Activated T-cell treated with anti-CD3 and anti-CD28 coated beads, Interleukin-2, amount 50 U/mL, for 72 hours (primary cell): ENCODE measurements at places on chromosomes 5 and 9.

DNA sequence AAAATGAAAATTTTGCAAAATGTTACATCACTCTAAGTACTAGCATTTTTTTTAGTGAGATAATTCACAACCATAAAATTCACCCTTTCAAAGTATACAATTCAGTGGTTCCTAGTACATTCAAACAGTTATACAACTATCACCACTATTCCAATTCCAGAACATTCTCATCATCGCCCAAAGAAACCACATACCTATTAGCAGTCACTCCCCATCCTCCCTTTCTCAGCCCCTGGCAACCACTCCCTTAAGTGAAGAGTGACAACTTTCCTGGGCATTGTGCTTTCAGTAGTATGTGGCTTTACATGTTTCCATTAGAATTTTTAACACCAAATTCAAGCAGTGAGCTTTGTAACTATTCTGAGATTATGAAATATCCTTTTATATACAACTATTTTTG lies 81.4 kb downstream of the RASEF start:
- no peak for DNase-seq

DNA sequence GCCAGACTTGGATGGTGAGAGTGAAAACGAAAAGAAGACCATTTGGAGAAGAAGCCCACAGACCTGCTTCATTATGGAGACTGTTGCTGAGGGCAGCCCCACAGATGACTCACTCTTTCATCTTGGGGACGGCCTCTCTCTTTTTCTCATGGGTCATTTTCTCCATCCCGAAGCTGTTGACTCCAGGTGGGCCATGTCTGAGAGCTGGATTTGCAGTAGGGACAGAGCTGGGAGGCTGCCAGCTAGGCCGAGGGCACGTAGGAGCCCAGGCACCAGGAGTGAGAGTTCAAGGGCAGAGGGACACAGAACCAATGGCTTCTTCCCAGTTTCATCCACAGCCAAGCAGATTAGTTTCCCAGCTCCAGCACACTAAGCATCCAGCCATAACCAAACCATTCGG lies 92.4 kb downstream of the S1PR3 start:
- DNase-seq: no peak

GRCh38 chr9:99433555-99433954 lies 211.5 kb downstream of the SEC61B start:
- DNase-seq: peak; percentile 73

DNA sequence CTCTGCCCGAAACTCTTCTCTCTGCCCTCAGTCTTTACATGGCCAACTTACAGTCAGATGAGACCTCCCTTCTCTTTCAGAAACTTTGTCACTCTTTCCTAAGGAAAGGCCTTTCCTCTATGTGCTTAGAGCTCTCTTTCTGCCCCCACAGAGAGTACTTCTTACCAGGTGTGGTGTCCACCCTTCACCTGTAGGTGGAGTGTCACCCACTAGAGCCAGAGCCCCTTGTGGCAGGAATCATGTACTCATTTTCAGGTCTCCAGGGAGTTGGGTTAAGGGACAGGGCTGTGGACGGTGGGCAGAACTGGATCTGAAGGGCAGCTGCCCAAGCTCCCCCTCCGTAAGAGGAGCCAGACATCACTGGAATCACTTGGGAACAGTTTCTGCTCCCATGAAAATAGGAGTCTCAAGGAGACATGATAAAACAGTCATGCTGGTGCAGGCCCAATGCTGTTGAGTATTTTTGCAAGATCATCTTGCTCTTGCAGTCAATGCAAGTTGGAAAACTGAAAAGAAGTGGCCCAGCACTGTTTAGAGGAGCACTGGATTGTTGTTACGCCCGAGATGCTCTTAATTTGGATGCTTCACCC lies 436.7 kb downstream of the ZSWIM6 start:
- peak; percentile 14 for DNase-seq

DNA sequence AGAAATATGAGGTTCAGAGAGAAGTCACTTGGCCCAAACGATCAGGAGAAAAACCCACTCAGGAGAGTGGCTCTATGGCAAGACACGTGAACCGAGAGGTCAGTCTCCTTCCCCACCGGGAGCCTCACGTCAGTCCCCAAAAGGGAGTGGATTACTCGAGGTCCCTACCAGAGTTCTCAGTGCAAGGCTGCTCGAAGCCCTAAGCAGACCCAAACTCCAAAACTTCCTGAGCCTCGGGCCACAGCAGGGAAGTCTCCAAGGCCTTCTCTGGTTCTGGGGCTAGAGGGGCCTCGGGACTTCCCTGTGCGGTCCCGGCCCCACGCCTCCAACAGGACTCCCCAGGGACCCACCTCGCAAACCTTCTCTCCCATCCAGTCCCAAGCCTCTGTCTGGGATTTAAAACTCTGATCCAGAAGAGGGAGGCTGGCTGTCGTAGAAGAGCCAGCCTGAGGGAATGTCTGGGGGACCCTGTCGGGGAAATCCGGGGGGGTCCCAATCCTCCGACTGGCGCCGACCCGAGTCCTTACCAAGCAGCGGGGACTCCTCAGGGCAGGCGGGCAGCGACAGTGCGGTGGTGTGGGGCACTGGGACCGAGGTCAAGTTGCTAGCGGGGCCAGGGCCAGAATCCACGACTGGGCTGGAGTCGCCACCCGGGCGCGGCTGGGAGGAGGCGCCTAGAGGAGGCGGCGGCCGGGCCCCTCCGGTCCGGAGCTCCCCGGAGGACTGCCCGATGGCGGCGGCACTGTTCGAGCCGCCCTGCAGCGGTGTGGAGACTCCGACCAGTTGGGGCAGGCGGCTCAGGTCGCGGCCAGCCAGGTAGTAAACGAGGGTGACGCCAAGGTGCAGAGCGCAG lies 679 bp downstream of the B4GALT1 start:
- DNase-seq: no peak

- no peak for DNase-seq
Measured at GRCh38 chr5:155929112-155929511, 397.9 kb upstream of the SGCD start.

DNA sequence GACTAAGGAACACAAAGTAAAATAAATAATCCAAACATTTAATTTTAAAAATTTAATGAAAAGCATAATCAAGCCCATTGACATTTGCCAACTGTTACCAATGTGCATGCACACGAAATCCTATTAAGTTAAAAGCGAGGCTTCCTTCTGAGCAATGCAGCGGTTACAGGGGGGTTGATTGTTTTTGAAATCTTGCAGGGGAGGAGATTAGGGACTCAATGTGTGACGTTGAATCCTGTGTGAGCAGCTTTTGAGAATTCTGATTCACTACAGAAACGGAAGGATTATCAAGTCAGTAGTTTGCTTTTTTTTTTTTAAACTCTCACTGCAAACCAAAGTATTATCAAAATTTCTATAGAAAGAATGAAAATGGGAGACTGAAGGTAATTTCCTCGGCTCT lies 109.5 kb downstream of the PRKACG start:
- DNase-seq: no peak

DNA sequence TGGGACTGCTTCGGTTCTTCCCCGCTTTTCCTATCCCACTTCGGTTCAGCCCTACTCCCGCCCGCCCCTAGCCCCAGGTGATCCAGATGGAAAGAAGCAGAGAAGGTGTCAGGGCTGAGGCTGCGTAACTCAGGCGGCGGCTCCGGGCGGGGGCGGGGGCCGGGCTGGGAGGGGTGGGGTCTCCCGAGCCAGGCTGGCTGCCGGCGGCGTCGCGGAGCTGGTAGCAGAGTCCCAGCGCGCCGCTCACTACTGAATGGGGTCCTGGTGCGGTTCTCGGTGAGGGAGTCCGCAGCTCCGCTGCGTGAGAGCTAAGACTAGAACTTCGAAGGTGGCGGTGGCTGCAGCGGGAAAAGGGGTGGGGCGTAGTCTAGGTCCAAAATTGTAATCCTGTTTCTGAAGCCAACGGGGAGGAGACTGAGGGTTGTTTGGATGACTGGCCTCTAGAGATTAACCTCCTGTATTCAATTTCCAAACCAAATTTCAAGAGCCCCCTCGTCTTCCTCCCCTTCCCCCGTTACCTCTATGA lies 1.4 kb downstream of the PRR16 start:
- peak; percentile 1 for DNase-seq

DNA sequence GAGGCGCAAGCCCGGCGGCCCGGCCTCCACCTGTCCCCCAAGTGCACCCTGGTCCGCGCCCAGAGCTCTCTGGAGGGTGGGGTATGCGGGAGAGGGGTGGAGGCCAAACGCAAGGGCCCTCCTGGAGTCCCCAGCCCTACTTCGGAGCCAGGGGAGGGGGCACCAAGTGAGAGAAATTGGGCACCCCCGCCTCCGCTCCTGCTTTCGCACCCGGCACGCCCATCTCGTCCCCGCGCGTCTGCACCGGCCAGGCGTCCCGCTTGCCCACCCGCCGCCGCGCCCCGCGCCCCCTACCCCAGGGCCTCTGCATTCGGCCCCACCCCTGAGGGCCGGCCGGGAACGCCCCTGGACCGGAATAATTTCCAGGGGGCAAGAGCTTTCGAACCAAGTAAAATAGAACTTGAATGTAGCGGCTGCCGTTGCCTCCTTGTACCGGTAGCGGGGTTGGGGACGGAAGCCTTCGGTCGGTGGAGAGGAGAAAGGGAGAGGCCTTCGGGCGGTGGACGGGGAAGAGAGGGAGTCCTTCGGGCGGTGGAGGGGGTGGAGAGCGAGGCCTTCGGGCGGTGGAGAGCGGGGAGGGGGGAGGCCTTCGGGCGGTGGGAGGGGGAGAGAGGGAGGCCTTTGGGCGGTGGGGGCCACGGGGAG lies 694 bp upstream of the PHPT1 start:
- peak; percentile 65 for DNase-seq

DNA sequence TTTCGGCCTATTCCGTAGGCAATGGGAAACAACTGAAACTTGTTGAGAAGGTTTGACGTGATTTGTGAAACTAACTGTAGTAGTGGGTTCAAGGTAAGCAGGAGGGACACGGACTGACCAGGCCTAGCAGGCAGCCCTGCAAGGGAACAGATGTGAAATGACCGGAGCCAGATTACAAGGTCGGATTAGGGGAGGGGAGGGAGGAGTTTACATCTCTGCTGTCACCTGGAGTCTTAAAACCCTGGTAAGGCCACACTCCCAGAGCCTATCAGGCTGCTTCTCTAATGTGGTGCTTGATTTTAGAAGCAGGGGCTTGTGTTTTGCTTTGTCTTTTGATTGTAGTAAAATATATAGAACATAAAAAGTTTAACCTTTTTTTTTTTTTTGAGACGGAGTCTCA lies 3.5 kb upstream of the SPTAN1 start:
- no peak for DNase-seq

GRCh38 chr5:32785611-32786254 lies 74.6 kb downstream of the NPR3 start:
- DNase-seq: no peak

DNA sequence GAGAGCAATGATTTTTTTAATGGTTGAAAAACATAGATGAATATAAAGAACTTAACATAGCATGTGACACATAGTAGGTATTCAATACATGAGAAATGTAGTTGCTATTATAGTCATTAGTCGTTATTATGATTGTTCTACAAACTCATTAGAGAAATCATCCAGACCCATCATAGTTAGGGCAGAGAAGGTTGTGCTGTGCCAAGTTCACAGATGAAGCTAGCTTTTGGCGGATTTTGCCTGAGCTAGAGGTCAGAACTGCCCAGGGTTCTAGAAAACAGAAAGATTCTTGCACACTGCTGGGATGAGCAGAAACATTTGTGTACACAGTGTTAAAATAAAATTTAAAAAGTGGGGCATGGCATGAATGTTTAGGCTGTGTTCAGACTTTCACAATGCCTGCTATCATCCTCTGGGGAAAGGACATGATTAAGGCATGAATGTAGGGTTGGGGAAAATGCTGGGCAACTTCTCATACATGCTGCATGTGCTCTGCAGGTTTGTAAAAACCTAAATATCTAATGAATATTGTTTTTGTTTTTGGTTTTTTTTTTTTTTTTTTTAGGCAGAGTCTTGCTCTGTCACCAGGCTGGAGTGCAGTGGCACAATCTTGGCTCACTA lies 33.3 kb upstream of the RAD23B start:
- DNase-seq: no peak

GRCh38 chr5:157867751-157868387 lies 8.9 kb upstream of the CLINT1 start:
- DNase-seq: no peak

- peak; percentile 35 for DNase-seq
Measured at GRCh38 chr5:157351802-157352092, 85.8 kb downstream of the CYFIP2 start.

DNA sequence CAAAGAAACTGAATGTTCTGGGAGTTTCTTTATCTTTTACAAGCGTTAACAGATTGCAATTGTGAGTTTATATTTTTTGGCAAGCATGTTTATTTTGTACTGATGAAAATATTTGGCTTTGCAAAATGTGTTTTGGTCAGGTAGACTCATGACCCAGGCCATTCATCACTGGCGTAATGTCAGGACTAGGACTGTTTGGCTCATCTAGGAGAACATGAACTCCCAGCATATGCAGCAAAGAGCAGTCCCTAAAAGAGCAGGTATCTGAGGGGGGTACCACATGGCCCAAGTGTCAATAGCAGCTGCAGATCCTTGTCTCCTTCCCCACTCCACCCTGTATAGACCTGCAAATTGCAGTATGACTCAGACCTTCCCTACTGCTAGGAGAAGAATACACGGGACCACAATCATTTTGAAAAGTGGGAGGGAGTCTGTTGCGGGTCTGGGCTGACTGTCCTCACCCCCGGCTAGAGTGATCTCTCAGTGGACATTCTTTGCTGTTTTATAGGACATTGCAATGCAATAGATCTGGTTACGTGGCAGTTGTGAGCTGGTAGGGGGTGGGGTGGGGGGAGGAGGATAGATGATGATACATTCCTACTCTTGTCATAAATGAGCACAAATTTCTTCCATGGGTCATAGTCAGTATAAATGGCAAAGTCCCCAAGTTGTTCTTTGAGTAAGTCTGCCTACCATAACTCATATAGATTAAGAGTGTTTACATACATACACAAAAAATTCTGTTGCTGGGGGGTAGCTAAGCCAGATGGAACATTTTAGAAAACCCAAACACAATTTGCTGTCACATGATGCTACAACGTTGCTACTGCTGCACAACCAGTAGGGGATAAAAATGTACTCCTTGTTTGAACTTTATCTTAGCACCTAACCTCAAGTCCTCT lies 20.8 kb upstream of the SNCAIP start:
- no peak for DNase-seq

DNA sequence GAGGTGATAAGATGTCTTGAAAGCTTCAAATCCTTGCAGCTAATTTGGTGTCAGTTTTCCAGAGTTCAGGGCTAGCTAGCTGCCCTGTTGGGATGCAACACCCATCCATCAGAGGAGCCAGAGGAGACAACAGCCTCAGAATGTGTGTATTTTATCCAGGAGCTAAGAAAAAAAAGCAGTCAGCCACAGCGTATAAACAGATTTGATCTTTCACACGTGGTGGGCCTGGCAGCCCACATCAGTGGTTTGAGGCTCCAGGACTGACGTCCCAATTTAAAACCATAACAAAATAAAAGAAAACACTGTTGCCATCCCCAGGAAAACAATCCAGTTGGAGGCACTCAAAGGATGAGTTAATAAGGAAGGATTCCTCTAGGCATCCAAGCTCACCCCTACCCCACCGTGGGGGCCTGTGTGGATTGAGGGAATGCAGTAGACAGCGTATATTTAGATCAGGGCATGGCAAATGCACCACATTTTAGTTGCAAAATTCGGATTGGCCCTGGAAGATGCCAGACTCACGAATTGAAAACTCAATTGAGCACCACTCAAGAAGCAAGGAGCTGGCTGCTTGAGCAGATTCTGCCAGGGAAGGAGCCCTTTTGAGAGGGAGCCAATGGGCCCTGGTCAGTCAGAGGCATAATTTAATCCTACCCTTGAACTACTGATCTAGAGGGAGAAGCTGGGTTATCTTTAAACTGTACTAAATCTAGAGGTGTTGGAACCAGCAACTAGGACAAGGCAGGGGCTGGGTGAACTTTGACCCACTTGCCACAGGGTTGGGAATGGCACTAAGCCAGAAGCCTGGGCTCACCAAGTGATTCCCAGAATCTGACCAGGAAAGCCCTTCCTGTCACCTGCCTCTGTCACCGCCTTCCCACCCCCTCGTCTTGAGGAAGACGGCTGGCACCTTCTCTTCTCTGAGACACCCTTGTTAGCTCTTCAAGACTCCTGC lies 17.5 kb downstream of the ADRA1B start:
- DNase-seq: no peak
